ENCODE measurements at places on chromosomes 1 and 21.

DNA sequence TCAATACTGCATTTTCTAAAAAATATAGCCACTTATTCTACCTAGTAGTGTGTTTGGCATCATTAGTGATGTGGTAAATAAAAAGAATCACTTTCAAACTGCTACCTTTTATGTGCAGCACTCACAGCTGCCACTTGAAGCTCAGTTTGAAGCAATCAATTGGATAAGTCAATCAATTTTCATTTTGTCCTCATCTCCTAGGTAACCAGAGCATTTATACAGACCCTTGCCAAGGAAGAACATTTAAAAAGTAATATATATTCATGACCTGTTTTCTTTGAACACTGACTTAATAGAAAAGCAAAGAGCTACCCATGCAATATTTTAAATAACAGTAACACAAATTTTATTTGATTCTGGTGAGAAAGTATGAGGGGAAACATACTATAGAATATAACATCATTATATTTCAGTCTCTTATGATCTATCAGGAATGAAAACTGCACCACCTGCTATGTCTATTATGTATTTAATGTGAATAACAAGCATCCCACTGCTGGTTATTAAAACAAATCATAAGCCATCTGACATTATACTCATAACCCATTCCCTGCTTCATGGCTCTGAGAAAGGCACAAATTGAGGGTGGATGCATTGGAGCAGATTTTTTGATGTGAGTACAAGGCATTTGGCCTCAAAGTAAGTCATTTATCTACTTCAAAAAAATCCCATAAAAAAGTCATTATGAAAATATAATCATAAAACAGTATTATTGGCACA, 168.4 kb upstream of the C21orf91 start:
- DNase-seq: no peak

DNA sequence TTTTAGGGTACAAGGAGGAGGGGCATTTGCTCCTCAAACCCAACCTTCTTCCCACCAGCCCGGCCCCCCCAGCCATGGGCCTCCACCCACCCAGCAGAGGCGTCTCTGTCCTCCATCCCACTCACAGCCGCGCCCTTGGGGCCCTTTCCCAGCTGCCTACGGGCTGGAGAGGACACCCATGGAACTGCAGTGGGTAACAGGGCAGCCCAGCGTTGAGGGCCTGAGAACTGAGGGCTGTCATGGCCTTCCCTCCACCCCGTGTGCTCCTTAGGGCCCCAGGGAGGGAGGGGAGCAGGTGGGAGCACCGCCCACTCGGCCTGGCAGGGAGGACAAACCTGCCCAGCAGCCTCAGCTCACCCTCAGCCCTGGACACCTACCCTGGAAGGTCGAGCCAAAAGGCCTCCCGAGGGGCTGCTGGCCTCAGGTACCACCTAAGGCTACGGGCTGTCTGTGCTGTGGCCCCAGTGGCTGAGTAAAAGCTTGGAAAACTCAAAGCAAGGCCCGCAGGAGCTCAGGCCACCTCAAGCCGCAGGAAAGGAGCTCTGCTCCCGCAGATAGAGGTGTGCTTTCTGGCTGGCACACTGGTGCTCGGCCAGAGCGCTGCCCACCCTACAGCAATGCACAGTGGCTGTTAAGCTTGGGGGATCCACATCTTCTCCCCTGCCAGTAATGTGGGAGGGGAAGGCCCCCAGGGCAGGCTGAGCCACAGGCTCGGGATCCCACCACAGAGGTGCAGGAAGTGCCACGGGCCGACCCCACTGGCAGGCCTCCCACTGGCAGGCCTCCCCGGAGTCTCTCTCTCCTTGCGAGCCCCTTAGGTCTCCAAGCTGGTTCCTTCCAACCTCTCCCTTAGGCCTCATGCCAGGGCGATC, 2.2 kb upstream of the ARHGEF16 start:
- no peak for DNase-seq

DNA sequence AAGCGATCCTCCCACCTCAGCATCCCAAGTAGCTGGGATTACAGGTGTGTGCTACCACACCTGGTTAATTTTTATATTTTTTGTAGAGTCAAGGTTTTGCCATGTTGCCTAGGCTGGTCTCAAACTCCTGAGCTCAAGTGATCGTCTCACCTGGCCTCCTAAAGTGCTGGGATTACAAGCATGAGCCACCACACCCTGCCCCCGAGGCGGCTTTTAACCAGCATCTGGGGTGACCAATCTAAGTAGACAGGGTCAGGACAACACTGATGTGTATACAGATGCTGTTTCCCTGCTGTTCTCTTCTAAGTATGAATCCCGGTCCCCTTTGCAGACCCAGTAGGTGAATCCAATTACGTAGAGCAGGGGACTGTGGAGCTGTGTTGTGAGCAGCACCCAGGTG, 23.9 kb downstream of the THAP3 start:
- no peak for DNase-seq

GRCh38 chr1:117585086-117585485, 20.8 kb upstream of the TENT5C start:
- no peak for DNase-seq

DNA sequence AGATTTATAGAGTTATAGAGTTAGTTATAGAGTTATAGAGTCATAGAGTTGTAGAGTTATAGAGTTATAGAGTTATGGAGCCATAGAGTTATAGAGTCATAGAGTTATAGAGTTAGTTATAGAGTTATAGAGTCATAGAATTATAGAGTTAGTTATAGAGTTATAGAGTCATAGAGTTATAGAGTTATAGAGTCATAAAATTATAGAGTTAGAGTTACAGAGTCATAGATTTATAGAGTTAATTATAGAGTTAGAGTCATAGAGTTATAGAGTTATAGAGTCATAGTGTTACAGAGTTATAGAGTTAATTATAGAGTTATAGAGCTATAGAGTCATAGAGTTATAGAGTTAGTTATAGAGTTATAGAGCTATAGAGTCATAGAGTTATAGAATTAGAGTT, 32.1 kb downstream of the UBASH3A start:
- DNase-seq: no peak

DNA sequence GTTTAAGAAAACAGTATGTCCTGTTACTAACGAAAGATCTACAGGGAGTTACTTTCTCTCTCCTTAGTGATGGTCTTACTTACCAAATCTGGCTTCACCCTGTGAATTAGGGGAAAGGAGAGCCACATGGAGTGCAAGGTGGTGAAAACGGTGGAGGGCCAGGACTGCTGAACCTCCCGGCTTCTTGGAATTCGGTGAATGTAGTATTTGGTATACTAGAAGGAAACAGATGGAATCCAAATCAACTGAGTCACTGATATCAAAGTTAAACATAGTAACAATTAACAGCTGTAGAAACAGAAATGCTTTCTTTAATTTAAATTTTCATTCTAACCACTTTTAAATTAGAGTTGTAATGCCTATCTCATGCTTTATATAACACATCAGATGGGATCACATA, 45.7 kb downstream of the ALG14 start:
- no peak for DNase-seq

- DNase-seq: no peak
Observed at GRCh38 chr21:46474382-46474781, 15.7 kb downstream of the DIP2A start.

GRCh38 chr1:57506941-57507340, 83.1 kb upstream of the DAB1 start:
- DNase-seq: no peak

DNA sequence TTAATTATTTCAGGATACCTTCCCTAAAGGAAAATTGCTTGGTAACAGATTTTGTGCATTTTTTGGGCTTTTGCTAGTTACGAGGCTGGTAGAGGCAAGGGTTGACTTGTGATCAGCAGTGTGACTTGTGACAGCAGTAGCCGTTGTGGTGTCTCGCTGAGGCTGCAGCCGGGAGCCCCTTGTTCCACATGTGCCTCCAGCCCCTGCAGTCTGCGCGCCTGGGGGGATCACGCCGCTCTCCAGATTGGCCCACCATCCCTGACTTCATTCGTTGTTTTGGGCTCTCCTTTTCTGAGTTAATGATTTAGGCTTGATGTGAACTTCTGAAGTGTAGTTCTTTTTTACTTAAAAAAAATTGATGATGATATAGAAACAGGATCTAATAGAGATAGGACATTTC, 41.5 kb downstream of the TRAPPC10 start:
- no peak for DNase-seq

DNA sequence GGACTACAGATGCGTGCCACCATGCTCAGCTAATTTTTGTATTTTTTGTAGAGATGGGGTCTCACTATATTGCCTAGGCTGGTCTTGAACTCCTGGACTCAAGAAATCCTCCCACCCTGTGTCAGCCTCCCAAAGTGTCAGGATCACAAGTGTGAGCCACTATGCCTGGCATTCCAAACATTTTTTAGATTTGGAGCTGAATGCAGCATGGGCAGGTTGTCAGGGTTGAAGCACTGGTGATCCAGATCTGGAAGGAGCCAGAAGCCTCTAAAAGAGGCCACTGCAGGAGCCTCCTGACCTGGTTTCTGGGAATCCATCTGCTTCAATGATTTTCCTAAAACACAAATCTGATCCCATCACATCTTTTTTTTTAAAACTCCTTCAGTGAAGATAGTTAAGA, 1.8 kb upstream of the CTPS1 start:
- no peak for DNase-seq

GRCh38 chr1:28928314-28928941, 14.1 kb downstream of the EPB41 start:
- no peak for DNase-seq

- DNase-seq: no peak
Observed at GRCh38 chr1:56321150-56321490, 258.2 kb downstream of the PLPP3 start.

DNA sequence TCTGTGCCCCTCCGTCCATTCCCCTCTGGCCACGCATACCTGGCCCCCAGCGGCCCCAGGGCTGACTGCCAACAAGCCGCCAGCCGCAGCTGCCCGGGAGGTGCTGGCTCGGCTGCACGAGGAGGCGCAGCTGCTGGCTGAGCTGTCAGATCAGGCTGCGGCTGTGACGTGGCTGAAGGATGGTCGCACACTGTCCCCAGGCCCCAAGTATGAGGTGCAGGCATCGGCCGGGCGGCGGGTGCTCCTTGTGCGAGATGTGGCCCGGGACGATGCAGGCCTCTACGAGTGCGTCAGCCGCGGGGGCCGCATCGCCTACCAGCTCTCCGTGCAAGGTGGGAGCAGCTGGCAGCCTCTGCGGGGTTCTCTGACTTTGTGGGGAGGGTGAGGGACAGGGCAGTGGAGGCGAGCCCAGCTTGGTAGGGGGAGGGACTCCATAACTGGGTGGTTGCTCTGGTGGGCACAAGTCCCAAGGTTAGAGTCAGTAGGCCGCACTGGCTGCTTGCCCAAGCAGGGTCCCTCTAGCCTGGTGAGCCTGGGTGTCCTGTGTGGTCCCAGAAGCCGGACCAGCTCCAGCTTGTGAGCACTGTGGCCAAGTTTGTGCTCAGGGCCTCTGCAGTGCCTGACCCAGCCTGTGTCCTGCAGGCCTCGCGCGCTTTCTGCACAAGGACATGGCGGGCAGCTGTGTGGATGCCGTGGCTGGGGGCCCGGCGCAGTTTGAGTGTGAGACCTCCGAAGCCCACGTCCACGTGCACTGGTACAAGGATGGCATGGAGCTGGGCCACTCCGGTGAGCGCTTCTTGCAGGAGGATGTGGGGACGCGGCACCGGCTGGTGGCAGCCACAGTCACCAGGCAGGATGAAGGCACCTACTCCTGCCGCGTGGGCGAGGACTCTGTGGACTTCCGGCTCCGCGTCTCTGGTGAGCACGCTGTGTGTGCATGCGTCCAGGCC, 8.8 kb downstream of the OBSCN start:
- no peak for DNase-seq

DNA sequence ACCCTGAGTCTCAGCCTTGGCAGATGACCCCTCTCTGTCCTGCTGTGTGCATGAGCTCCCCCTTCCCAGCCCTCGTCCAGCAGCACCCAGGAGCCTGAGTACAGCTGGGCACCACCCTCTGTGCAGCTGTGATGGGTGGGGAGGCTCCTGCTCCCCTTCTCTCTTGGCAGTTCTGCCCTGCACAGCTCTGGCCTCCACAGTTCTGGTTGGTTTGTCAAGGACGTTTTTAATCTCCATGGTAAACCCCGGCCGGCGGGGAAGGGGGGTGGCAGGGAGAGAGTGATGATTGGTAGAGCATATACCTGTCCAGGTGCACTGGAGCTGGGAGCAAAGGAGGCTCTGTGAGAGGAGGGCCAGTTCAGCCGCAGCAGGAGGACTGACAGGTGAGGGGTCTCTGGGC, at the start of gene CLCNKA:
CLCNKA (plus strand) TSS at position 356 of the 400 bp plus-strand sequence. CDS start 584 bp downstream, outside the sequence.
- no peak for DNase-seq

- DNase-seq: no peak
Observed at GRCh38 chr21:35399002-35399530, 350.0 kb upstream of the RUNX1 start.

DNA sequence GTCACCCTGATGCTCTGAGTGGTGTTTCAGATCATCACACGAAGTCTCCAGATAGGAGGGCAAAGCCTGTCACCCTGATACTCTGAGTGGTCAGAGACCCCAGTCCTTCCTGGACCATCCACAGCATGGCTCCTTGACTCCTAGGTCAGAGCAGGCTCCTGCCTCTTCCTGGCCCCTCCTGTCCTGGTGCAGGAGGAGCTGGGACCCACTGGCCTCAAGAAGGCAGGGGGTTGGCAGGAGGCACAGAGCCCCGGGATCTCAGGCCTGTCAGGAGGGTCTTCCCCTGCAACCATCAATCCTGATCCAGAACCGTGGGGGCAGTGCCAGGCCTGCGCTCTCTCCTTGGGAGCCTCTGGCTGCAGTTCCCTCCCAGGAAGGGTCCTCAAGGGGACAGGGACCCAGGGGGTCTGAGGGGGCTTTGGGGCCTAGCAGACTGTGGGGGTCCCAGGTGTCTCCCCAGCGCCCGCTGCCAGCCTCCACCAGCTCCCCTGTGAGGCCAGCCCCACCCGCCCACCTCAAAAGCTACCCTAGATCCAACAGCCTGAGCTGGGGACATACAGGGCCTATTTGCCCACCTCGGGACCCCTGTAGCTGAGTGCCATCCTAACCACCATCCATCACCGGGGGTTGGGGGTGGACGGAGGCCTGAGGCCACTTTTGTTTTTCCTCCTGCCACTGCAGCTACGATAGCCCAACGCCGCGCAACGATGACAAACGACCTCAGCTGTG, 27.5 kb downstream of the COL6A1 start:
- no peak for DNase-seq

GRCh38 chr1:116191294-116191693, 80.1 kb downstream of the MAB21L3 start:
- no peak for DNase-seq

- no peak for DNase-seq
Observed at GRCh38 chr1:246198115-246198816, 308.8 kb downstream of the SMYD3 start.

DNA sequence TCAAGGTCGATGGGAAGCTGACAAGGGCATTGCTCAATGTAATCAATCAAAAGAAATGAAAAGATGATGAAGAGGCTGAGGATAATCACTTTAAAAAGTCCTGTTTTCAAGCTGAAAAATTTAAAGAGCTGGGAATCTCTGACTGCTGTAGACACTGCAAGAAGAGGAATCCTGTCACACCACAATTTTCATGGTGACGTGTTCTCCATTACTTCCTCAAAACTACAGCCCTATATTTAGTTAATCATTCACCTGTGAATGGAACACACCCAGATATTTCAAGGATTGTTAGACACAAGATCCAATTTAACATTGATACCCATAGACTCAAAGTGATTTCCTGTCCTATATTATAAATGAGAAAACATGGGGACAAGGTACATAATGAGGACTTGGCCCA, 1048.3 kb downstream of the AMY1C start:
- DNase-seq: no peak

All from iPS DF 19.7 (cell line).